ENCODE measurements at places on chromosomes 2 and 18. TPM values are rescaled to one million over a fixed set of nuclear protein-coding genes. Genes with fewer than 3 reads are reported as not detected.

DNA sequence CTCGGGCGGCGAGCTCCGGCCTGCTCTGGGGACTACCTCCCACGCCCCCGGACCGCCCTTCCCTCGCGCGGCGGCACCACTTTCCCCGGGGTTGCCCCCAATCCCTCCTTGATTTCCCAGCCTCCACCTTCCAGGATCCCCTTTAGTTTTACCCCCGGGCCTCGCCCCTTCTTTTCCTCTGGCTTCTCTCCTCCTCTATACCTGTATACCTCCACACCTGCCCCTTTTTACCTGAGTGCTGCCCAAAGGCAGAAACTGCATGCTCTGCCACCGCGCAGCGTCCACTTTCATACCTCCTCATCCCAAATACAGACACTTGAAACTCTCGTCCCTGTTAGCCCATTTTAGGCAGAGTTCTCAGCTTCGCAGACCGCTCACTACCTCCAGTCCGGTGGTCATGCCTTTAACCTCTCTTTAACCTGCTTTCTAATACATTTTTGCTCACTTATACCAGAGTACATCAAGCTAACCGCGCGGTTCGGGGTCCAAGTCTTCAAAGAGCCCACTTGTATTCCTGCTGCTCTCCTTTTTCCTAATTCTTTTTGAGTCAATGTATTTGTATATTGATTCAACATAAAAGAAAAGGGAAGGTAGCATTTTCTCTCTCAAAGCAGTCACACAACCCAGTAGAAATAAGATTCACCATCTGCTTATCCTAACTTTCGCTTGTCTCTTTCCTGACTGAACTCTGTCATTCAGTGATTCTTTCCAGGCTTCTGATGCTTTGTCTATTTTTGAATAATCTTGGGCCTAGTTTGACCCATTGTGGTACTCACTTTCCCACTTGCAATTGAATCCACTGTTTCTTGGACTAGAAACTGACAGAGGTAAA, 901 bp downstream of the SPOPL start:
- DNase-seq, result no peak

DNA sequence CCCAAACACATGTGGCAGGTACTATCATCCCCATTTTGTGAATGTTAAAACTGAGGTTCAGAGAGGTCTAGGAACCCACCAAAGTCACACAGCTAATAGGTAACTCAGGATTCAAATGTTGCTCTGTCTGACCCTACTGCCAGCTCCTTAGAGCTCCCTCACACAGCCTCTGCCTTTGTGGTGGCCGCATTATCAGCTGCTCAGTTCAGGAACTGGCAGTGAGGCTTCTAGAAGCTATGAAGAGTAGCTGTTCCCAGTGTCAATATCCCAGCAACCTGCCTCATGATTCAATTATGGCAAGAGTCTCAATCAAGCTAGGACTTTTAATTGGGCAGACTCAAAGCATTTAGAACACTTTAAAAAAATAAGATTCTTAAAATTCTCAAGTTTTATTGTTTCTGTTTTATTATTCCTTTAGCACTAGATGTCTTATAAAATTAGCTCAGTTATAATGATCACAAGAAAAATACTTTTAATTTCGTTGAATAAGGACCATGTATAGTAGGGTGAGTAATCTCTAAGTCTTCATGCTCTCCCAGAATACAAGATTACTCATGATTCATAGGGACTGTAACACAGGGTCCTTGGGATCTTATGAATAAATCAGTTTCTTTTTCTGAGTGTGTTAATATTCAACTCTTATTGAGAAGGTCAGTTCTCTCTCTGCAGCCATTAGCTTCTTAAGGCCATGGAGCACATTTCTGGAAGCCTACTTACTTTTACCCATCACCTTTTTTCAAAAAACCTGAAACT, 342.7 kb downstream of the RND3 start:
- no peak for DNase-seq

DNA sequence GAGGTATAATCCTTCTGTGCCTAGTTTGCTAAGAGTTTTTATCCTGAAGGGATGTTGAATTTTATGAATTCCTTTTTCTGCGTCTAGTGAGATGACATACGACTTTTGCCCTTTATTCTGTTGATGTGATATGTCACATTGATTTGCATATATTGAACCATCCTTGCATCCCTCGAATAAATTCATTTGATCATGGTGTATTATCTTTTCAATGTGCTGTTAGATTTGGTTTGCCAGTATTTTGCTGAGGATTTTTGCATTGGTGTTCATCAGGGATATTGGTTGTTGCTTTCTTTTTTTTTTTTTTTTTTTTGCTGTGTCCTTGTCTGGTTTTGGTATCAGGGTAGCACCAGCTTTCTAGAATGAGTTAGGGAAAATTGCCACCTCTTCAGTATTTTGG, 9.1 kb downstream of the GCC2 start:
- DNase-seq, result no peak

GRCh38 chr2:118050386-118050785, 36.5 kb upstream of the CCDC93 start:
- DNase-seq, result no peak

DNA sequence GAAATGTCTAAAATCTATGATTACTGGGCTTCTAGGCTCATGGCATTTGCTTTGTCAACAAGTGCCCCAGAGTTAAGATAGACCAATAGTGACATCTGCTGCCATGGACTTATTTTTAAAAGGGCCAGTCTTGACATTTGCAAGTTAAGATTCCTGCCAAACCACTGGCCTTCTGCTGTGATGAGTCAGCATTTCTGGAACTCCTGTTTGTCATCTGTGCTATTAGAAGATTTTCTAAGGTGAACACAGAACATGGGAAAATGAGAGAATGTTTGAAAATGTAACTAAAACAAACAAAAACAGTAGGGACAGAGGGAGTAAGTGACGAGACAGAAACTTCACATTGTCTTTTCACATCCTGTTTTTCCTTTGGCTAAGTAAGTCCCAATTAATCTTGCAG, 93.7 kb upstream of the WDR75 start:
- DNase-seq, result no peak

DNA sequence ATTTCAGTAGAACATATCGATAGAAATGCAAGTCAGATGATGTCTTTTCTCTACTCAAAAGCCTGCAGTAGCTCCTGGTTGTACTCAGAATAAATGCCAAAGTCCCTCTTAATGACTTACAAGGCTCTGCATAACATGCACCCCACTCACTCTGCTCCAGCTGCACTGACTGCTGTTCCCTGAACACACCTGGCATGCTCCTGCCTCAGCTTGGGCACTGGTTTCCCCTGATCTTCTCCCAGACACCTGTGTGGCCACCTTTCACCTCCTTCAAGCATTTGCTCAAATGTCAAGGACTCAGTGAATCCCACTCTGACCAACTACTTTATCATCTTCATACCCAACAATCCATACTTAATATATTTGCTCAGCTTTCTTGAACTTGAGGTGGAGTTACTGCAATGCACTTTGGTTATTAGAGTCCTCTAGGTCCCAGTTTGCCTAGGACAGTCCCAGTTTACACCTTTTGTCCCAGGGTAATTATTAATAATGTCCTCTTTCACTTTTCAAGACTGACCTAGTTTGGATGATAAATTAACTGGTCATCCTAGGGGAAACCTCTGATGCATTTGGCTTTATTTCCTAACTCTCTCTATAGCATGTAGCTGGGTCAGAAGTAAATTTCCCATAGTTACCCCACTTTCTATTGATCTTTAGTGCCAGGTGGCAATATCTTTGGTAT, 44.1 kb downstream of the ACAA2 start:
- no peak for DNase-seq

DNA sequence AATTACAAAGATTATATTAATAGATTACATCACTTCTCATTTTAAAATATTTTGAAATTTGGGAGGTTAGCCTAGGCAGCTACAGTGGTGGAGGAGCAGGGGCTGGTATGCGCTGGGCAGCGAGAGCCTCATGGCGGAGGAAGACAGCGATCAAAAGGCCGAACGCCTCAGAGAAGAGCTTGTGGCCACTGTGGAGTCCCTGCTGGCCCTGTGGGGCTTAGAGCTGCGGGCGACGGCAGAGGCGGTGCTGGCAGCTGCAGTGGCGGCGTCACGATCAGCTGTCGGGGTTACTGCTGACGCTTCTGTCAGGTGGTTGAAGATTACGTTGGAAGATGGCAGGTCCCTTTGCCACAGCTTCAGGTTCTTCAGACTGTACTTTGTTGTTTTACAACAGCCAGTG, 87.4 kb downstream of the ROCK2 start:
- no peak for DNase-seq

- DNase-seq, result no peak
Observed at GRCh38 chr18:75319905-75320304, 107.6 kb downstream of the SMIM21 start.

DNA sequence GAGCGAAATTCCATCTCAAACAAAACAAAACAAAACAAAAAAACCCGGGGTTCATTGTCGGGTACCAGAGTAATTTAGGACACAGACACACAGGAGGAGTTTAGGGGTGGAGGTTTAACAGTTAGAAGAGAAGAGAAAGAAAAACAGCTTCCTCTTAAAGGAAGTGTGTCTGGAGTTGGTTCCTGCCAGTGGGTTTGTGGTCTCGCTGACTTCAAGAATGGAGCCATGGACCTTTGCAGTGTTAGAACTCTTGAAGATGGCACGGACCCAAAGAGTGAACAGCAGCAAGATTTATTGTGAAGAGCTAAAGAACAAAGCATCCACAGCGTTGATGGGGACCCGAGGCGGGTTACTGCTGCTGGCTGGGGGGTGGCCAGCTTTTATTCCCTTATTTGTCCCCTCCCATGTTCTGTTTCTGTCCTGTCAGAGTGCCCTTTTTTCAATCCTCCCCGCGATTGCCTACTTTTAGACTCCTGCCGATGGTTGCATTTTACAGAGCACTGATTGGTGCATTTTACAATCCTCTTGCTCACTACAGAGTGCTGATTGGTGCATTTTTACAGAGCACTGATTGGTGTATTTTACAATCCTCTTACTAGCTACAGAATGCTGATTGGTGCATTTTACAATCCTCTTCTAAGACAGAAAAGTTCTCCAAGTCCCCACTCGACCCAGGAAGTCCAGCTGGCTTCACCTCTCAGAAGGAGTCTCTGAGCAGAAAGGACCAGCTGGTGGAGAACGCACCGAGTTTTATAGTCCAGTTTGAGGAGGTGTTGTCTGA, 28.7 kb upstream of the ATP8B1 start:
- no peak for DNase-seq

- no peak for DNase-seq
Observed at GRCh38 chr2:215356334-215356947, 44.6 kb downstream of the ATIC start.

- DNase-seq, result no peak
Observed at GRCh38 chr2:57884281-57884680, 162.3 kb upstream of the VRK2 start.

DNA sequence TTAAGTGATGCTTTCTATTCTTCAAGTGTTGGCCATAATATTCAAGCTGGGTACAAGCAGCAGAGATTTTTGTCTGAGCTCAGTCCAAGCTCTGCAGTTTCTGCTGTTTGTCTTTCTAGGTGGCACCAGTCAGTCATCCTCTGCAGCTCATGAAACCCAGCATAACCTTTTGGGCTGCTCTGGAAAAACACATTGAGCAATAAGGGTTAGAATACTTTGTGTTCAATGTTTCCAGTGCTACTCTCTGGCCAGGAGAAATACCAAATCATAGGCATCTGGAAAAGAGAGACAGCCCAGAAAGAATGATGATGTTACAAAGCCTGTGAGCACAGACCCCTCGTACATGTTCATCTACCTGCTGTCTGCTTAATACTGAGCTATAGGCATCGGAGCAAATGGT, 19.5 kb upstream of the WIPF1 start:
- no peak for DNase-seq

GRCh38 chr18:23912356-23912755, 102.2 kb upstream of the TTC39C start:
- no peak for DNase-seq

GRCh38 chr2:208092093-208092832, 32.1 kb downstream of the CRYGD start:
- no peak for DNase-seq

DNA sequence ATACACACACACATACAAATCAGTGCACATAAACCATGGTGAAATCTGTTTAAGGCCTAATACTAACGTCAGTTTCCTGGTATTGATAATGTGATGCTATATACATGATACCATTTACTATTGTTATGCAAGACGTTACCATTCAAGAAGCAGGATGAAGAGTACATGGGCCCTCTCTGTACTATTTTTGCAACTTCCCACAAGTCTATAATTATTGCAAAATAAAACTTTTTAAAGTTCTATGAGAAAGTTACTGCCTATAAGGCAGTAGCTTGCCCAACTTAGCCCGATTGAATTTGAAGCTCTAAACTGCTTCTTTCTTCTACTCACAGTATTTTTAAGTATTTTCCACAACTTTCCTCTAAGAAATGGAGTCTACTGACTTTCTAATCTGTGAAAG, 74.0 kb downstream of the BCL2 start:
- no peak for DNase-seq

DNA sequence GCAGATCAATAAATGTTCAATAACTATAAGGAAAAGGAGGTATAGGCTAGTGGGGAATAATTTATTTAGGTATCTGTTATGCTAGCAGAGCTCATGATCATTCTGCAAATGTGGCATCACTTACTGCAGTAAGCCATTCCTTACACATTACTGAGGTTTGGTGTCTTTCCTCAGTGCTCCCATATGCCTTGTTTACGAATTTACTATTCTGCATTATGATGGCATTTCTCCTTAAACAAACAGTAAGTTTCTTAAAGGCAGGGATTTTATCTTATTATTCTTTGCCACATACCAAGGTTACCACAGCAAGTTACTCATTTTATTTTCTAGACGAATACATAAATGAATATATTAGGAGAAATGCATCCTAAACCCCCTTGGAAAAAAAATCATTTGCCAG, 88.4 kb downstream of the DSEL start:
- DNase-seq, result no peak

FBLN7 gene
- total RNA-seq, result 2.1 TPM

SH3BP4 gene
- total RNA-seq, result 0.22 TPM

SERPINB2 gene
- not detected for total RNA-seq

TCF4 gene
- total RNA-seq, result 2.4 TPM

RAB6C gene
- total RNA-seq, result not detected

ANO7 gene
- total RNA-seq, result 0.30 TPM

LIMS3 gene
- total RNA-seq, result not detected

CDK5R2 gene
- total RNA-seq, result not detected
